MV-4-11 (cell line): ENCODE measurements at places on chromosomes 4 and X.
A peak's percentile ranks its signal among the peaks of the same experiment; 100 is the strongest.

DNA sequence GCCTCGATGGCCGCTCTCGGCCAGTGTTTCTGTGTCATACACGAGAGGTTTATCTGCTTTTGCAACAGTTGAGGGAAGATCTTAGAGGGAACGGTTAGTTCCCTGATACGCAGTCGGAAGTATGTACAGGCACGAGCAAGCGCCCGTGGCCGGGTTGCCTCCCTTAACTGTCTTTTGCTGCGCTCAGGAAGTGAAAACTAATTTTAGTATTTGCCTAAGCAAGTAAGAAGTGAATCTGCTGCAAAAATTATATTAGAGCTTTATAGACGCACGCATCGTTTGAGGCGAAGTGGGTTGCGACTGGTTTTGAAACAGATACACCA is 695 bp downstream of the MTM1 start:
- DNase-seq = peak; percentile 77

DNA sequence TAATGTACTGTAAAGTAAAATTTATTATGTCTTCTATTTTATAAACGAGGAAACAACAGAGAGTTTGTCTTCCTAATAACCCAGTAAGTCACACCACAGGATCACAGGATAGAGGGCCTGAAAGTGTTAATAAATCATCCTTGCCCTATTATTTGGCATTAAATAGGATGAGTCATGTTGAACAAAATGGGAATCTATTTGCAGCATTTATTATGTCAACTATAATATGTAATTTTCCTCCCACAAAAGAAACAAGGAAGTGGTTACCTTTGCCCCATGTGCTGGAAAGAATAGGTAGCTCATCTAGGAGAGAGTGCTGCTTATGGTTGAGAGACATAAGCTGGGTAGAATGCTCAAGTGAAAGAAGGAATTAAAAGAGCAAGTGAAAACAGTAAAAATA is 237.6 kb upstream of the NDST3 start:
- DNase-seq = no peak

DNA sequence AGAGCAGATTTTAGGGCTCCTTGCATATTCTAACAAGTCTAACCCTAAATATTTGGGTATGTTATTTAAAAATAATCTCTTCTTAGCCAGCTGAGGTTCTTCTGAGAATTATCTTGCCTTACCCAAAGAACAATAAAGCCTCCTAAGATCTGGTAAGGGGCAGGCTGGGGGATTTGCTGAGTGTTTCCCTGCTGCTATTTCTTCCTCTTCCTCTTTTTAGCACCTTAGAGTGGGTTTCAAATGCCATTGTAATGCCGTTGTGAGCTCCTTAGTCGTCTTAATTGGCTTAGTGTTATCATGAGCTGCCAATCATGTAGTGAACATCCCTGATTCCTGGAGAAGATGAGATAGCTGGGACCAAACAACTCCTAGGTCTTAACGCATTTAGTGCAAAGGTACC is 15.4 kb downstream of the STOX2 start:
- peak; percentile 83 for DNase-seq

GRCh38 chr4:147984065-147984777 is 252.3 kb downstream of the ARHGAP10 start:
- peak; percentile 12 for DNase-seq

GRCh38 chr4:38323141-38323641 is 340.8 kb upstream of the KLF3 start:
- peak; percentile 55 for DNase-seq

GRCh38 chr4:176125063-176125462 is 59.4 kb downstream of the WDR17 start:
- no peak for DNase-seq

- DNase-seq = no peak
These were observed 537.4 kb upstream of the MAGEB18 start for GRCh38 chrX:25600776-25601175.

DNA sequence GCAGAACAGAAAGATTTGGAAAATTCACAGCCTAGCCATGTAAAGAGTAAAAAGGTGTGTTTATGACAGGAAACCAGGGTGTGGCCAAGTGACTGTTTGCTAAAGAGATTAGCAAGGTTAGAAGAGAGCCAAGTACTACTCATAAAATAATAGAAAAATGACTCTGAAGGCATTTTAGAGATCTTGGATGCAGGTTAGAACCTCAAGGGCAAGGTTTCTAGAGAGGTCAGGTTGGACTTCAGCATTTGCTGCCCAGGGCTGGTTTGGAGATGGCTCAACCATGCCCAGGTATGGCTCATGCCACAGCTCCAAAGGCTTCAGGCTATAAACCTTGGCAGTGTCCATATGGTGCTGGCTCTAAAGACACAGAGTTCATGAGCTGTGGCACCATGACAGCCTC is 40.6 kb upstream of the ADGRA3 start:
- no peak for DNase-seq

- DNase-seq = no peak
These were observed 69.0 kb downstream of the ATOH1 start for GRCh38 chr4:93897559-93897958.

GRCh38 chrX:40282946-40283660 is 185.3 kb upstream of the BCOR start:
- DNase-seq = peak; percentile 38

- DNase-seq = no peak
These were observed 51.2 kb upstream of the PGRMC2 start for GRCh38 chr4:128338634-128339355.

DNA sequence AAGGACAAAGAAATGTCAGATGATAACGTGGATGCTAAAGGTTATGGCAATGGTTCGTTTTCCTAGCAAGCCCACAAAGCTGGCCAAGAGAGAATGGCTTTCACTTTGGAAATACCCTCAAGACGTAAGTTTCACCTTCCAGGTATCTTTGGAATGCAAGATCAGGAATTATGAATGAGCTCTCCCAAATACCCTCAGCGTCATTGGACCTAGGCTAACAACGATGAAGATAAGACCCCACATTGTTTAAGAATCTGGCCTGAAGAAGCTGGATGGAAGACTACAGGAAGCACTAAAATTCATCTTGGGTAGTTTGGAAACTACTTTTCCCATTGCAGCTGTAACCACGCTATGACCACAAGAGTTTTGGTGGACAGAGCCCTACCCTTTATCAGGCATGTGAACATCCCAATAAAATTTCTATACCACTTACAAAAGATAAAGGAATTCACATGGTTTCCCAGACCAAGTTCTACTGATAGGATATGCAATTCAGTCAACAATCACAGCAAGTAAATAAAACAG is 111.9 kb downstream of the KDR start:
- DNase-seq = no peak

- DNase-seq = peak; percentile 27
These were observed 187.6 kb downstream of the TSPAN5 start for GRCh38 chr4:98470831-98471230.

- no peak for DNase-seq
These were observed 131.1 kb upstream of the SCML1 start for GRCh38 chrX:17606231-17606630.

DNA sequence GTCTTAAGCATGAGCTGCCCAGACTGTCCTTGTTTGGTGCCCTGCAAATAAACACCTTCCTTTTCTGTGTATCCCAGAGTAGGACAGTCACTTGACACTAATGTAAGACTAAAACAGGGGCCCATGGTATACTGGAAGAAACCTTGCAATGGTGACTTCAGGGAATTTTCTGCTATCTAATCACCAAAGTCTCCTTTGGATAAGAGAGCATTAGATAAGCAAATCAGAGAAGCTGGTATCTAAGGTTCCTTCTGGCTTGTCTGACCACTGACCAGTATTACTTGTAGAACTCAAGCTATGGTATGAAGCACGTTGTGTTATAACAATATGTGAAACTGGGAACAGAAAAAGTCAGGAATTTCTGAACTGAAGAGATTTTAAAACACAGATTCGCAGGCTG is 173.9 kb downstream of the COL25A1 start:
- no peak for DNase-seq

DNA sequence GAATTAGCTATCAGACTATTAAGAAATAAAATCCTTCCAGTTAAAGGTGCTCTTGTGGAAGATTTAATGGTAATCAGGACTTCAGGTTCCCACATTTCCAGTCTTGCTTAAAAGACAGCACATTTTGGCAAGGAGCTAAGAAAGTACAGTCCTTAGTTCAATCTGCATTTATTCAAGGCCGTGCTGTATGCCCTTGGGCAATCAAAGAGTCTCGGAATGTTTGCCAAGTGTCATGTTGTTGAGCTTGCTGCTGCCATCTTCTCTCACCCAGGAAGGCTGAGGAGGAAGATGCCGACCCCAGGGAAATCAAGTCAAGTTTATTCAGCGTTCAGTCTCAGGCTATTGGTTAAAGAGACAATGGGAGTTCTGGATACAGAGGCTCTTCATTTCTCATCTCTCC is 388.1 kb upstream of the IGFBP7 start:
- no peak for DNase-seq

GRCh38 chrX:100654261-100654660 is 10.3 kb downstream of the SRPX2 start:
- DNase-seq = no peak

DNA sequence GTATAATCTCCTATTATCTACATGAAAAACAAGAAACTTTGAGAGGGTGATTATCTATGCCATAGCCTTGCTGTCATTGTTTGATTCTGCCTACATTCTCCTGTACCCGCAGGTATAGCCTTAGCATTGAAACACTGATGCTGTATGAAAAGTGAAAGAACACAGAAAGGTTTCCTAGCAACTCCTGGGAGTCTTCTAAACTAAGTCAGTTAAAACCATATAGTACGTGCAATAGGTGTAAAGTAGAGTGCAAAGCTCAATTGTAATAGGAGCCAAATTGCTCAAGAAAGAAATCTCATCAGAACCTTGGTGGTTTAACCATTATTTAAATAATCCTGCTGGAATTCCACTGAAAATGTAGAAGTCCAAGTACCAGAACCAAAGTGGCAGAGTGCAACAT is 489.7 kb downstream of the PCDH10 start:
- DNase-seq = no peak

- peak; percentile 24 for DNase-seq
These were observed 33.0 kb upstream of the KIAA0232 start for GRCh38 chr4:6749340-6750171.

DNA sequence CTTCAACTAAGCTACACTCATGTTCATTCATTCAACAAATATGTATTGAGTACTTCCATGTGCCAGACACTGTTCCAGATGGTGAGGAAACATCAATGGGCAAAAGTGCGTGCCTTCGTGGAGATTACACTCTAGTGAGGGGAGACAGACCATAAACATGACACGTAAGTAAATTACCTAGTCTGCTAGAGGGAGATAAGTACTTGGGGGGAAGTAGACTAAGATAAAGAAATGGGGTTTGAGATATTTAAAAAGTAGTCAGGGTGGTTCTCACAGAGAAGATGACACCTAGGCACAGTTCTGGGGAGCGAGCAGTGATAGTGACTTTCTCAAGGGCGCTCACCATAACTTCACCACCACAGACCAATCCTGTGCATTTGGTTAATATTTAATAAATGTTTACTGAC is 11.7 kb downstream of the JCHAIN start:
- no peak for DNase-seq

GRCh38 chr4:44651425-44651824 is at the start of gene YIPF7:
Gene YIPF7, minus strand, starts transcription at chr4:44651625. Its CDS starts 1,525 bp downstream, at chr4:44650100.
- no peak for DNase-seq

DNA sequence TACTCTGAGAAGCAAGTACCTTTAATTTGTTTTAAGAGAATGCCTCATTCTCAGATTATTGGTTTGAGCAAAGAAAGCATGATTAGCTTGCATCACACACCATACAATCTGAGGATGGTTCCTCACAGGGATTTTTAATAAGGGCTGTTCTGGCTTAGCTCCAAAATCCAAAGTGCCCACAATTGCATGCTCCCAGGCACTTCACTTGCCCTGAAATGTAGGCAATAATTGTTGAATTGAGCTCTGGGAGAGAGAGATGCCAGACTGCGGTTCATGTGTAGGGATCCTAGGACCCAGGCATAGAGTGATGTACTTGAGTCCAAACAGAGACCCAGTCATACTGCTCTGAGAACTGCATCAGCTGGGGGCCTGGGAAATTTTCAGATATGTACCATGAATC is 358.4 kb upstream of the CXorf51B start:
- DNase-seq = no peak

GRCh38 chrX:70293621-70294020 is 3.7 kb downstream of the KIF4A start:
- no peak for DNase-seq

DNA sequence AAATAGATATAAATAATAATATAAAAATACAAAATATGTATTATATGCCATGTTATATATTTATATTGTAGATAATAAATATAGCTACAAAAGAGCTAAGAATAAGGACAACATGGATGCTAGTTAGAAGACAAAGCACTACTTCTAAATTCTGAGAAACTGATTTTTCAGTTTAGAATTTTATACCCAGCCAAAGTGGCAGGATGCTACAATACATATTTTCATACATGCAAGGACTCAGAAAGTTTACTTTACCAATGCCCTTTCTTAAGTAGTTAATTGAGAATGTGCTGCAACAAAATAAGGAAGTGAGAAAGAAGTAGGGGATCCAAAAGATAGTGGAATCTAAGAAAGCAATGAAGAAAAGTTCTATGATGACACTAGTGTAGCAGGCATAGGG is 64.5 kb downstream of the PDE5A start:
- peak; percentile 34 for DNase-seq
